ENCODE measurements at places on chromosomes 2 and 18.

GRCh38 chr2:178386986-178387597 is 63.9 kb downstream of the PRKRA start:
- DNase-seq = peak; percentile 15

DNA sequence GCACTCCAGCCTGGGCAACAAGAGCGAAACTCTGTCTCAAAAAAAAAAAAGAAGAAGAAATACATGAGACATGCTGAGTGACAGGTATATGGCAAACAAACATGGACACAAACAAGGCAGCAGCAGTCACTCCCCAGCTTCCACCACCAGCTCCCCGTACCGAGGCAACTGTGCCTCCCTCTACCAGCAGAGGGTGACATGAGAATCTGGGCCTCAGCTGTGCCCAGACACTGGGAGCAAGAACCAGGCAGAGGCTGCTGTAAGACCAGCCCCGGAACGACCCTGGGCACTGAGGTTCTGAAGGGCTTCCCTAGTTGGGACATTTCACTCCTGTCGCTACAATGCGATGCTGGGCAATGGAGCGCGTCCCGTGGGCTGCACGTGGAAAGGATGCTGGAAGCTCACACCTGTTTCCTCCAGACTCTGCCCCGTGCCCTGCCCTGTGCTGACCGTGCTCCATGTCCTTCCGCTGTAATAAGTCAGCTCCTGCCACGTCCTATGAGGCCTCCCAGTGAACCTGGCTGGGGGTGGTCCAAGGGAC is 37.1 kb downstream of the BOK start:
- DNase-seq = no peak

DNA sequence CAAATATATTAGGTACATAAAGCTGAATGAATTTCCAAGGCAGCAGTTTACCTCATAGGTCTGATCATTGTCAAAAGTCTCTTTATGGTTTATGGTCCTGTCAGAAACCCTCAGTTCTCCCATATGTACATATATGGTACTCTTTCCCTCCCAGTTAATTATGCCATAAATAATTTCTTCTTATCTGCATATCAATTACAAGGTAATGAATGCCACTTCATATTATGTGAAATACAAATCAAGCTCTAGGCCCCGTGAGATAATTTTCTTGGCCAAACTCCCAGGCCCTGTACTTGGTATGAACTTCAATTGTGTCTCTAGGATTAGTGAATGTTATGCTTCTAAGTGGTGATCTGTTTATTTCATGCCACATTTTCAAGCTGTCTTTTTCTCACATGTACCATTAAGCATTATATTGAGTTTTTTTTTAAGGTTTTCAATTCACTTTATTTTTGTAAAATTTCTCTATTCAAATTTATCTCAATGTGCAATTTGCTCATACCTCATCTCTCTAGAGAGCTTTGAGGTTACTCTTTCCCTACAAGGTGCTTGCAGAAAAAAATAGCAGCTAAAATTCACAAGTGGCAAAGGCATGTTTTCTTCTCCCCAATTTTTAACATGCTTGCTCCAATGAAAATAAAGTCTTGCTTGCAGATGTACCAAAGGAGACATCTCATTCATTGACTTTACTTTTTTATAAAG is 430.6 kb upstream of the VRK2 start:
- no peak for DNase-seq

- DNase-seq = no peak
Observed at GRCh38 chr2:60105906-60106305, 447.5 kb downstream of the BCL11A start.

GRCh38 chr2:85992611-85993010 is 103.8 kb upstream of the ST3GAL5 start:
- DNase-seq = no peak

- peak; percentile 68 for DNase-seq
Observed at GRCh38 chr2:74002505-74003421, 18.1 kb downstream of the TET3 start.

DNA sequence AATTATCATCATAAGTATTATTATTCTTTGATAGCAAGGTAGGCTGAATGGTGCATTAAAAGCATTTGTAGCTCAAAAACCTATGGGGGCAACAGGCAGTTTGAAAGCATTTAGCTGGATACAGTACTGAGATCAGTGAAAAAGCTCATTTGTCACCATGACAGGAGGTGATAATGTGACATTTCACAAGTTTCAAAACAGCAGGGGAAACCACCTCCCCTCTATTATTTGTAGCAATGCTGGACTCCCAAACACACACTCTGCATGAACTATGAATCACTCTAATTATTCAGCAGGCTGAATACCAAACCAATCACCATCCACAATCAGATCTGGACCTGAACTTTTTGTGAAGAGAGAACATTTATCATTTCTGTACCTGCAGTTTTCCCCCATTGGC is 63.4 kb downstream of the MYO5B start:
- DNase-seq = peak; percentile 10

- no peak for DNase-seq
Observed at GRCh38 chr2:151908204-151908882, 80.1 kb upstream of the ARL5A start.

DNA sequence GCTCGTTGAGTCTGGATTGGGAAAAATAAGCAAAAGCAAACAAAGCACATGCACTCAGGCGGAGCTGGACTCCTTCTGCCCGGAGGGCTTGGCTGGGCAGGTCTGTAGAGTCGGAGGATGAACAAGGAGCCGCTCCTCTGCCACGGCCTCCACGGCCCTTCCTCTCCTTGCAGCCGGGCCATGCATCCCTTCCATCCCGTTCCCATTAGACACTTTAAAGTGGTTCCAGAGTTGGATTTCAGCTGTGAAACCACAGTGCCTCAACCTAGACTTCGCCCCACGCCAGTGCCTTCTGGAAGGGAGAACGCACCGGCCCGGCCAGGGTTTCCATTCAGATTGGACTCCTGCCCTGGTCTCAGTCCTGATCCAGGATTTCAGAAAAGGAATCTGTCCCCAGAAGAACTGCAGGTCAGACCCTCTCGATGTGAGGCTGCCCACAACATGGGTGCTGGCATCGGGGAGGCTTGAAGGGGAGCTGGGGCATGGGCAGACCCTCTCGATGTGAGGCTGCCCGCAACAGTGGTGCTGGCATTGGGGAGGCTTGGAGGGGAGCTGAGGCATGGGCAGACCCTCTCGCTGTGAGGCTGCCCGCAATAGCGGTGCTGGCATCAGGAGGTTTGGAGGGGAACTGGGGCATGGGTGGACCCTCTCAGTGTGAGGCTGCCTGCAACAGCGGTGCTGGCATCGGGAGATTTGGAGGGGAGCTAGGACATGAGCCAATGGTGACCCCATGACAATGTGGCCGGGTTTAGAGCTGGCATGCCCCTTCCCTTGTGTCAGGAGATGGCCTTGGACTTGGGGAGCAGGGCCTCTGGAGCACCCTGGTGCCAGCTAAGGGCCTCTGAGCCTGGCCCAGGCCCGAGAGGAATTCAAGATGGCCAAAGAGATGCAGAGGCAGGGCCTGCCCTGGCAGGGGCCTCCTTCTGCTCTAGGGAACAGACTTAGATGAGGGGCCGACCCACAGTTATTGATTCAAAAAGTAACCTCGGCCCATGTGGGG is 304.5 kb downstream of the NDUFA10 start:
- no peak for DNase-seq

- no peak for DNase-seq
Observed at GRCh38 chr2:171411791-171412483, 21.9 kb downstream of the METTL8 start.

GRCh38 chr2:98479371-98479770 is 34.7 kb downstream of the INPP4A start:
- no peak for DNase-seq

GRCh38 chr2:176427549-176427948 is 158.3 kb downstream of the MTX2 start:
- DNase-seq = no peak

DNA sequence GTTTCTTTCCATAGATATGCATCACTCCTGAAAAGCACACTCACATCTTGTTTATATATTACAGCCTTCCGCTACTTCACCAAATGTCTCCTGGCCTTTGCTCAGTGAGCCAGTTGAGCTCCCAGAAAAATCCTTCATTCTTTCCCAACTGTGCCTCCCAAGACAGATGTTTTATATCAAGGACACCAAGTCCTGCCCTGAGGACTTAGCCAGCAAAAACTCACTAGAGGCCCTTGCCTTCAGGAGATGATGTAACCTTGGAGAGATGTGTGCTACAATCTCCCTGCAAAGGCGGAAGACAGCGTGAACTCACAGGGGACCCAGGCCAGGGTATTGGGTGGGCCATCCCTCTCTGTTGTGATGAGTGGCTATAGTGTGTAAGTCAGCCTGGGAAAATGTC is 86.1 kb upstream of the CTAGE1 start:
- peak; percentile 12 for DNase-seq

GRCh38 chr2:220148471-220149248 is 521.2 kb downstream of the SLC4A3 start:
- DNase-seq = no peak

GRCh38 chr2:138193416-138194213 is 229.3 kb downstream of the HNMT start:
- no peak for DNase-seq

- DNase-seq = no peak
Observed at GRCh38 chr2:83517727-83518368, 941.2 kb downstream of the SUCLG1 start.

- DNase-seq = no peak
Observed at GRCh38 chr2:60466161-60466702, 87.2 kb downstream of the BCL11A start.

DNA sequence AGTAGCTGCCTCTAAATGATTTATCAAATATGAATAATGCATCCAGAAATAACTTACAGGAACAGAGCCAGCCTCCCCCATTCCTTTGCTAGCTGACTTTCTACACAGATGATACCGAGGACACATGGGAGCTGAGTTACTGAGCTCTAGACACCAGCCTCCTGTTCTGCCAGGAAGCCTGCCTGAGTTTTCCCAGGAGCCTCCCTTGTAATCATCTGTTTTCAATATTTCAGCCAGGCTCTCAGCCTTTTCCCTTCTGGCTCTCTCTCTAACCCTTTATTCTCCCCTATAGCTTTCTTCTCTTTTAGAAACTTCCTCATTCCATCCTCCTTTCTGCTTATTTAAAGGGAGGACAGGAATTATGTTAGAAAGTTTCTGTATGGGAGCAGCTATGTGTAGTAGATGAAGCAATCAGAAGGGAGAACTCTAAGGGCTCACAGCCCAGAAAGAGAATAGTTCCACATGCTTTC is 911.6 kb downstream of the TDRD15 start:
- DNase-seq = peak; percentile 6

DNA sequence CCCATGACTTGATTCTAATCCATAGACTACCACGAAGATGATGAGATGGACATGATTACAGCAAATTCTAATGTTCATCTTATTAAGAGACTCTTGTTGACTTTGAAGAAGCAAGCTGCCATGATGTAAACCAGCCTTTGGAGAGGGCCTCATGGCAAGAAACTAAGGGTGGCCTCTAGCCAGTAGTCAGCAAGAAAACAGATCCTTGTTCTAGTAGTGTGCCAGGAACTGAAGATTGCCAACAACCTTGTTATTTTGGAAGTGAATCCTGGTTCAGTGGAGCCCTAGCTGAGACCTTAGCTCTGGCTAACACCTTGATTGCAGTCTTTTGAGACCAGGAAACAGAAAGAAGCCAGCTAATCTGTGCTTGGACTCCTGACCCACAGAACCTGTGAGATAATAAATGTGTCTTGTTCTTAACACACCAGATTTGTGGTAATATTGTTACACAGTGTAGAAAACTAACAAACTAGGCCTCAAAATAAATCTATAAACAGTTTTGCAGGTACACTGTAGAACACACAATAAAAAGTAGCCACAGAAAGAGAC is 10.0 kb downstream of the PHOSPHO2 start:
- no peak for DNase-seq

- DNase-seq = no peak
Observed at GRCh38 chr2:197097578-197098366, 171.3 kb upstream of the PGAP1 start.

GRCh38 chr18:59954755-59955156 is 55.0 kb downstream of the PMAIP1 start:
- no peak for DNase-seq

DNA sequence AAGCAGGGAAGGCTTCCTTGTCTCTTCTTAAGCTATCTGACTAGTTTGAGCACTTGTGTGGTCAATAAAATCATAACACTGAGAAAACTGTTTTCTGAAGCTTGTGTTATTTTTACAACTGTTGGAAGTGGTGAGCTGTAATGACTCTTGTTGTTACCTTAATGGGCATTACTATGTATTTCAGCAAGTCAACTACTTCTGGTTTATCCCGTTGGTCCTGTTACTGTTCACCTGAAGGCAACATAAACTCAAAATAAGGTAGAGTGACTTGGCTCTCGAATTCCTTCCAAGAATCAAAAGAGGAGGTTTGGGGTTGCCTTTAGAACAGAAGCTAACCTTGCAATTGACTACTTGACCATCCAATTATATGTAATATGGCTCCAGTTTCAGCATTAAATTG is 23.2 kb upstream of the FIGN start:
- no peak for DNase-seq

DNA sequence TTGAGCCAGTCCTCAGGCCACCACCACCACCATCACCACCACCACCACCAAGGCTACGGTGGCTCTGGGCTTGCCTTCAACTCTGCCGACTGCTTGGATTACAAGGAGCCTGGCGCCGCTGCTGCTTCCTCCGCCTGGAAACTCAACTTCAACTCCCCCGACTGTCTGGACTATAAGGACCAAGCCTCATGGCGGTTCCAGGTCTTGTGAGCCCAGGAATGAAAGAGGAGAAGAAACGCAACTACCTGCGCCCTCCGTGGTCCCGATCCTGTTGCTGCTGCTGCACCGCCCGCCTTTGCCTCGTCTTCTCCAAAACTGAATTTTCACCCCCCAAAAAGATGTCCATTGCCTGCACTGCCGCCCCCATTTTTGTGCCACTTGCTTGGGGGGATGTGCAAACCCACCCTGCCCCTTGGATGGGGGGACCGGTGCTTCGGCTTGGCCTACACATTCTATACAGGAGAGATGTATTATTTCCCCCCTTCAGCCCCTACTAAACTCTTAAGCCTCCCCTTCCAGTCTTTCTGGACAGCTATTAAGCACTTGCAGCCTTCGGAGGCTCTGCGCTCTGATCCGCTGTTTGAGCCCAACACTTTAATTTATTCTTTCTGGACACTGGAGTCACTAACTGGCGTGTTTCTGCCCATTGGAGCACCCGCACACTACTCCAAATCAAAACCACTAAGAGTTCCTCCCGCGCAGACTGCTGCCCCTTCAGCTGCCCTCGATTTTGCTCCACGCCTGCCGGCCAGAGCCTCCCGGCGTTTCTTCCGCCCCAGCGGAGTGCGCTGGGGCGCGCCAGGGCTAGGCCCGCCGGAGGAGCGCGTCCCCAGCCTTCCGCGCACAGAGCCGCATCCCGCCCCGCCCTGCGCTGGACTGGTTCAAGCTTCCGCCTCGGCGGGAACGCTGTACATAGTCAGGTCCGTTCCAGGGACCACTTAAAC is 5.7 kb downstream of the OTX1 start:
- no peak for DNase-seq

DNA sequence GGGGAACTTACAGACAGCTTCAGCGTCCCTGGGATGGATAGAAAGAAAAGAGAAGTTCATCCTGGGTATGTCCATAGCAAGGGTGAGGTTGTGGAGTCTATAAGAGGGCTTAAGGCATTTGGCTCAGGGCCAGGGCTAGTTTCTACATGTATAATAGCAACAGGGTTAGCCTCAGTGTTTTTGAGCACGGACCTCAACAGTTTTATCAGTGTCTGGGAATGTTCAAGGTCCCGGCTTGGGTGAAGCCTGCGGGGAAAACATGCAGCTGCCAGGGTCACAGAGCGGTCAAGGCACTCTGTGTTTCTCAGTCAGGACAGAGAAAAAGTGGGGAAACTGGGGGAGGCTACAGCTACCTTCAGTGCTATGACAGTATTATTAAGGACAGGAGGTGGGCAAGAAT is 427.7 kb upstream of the HS6ST1 start:
- DNase-seq = no peak

- no peak for DNase-seq
Observed at GRCh38 chr2:44531289-44531688, 169.5 kb downstream of the CAMKMT start.
